Activated naive CD8-positive, alpha-beta T cell treated with anti-CD3 and anti-CD28 coated beads for 36 hours (primary cell): ENCODE measurements at places on chromosomes 3 and 15. TPM values are rescaled to one million over a fixed set of nuclear protein-coding genes. Genes with fewer than 3 reads are reported as not detected.
A peak's percentile ranks its signal among the peaks of the same experiment; 100 is the strongest.

COL6A6 gene
- not detected for total RNA-seq

FBXW12 gene
- total RNA-seq = not detected

TM4SF1 gene
- not detected for total RNA-seq

GRCh38 chr3:140942221-140943104, 827 bp downstream of the SLC25A36 start:
- peaks cover 23% of the 10 kb centered on the region for H3K36me3 ChIP-seq
- DNase-seq = peak; percentile 47
- peak overlapping the region; percentile 96 for H3K27ac ChIP-seq
- H3K27me3 ChIP-seq = no peaks in the 10 kb centered on the region
- peak overlapping the region; percentile 92 for H3K4me3 ChIP-seq
- H3K4me1 ChIP-seq = peaks cover 41% of the 10 kb centered on the region

DNA sequence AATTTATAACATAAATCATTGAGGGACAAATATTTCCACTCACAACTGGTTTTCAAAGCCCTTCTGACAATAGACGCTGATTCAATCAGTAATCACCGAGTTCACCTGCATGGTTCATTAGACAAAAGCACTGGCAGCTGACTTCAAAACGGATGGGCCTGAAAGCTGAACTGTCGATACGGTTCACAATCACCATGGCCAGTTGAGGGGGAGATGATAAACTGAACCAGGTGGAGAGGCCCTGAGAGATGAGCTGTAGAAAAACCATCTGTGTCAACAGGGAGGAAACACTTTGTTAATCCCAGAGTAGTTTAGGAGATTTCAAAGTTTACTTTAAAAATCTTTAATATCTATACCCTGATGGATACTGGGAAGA, 75.0 kb downstream of the PEX5L start:
- no peak overlapping the region for H3K27ac ChIP-seq
- peaks cover 4% of the 10 kb centered on the region for H3K4me1 ChIP-seq
- H3K4me3 ChIP-seq = no peak overlapping the region
- no peak for DNase-seq

DNA sequence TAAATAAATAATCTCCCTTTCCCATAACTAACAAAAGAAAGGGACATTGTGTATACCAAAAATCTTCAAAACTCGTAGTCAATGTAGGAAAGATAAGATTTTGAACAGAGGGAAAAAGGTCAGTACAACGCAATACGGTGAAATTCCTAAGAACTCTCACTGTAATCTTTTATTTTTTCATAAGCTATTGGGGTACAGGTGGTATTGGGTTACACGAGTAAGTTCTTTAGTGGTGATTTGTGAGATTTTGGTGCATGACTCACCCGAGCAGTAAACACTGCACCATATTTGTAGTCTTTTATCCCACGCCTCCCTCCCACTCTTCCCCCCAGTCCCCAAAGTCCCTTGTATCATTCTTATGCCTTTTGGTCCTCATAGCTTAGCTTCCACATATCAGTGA, 718.0 kb downstream of the TBL1XR1 start:
- no peak for DNase-seq
- no peaks in the 10 kb centered on the region for H3K4me1 ChIP-seq
- H3K36me3 ChIP-seq = no peaks in the 10 kb centered on the region
- H3K27me3 ChIP-seq = no peaks in the 10 kb centered on the region
- H3K4me3 ChIP-seq = no peak overlapping the region
